GM12878 (cell line): ENCODE measurements at places on chromosomes 12 and 14.

GRCh38 chr14:104585966-104586697, 6.6 kb downstream of the C14orf180 start:
- no peak for DNase-seq

DNA sequence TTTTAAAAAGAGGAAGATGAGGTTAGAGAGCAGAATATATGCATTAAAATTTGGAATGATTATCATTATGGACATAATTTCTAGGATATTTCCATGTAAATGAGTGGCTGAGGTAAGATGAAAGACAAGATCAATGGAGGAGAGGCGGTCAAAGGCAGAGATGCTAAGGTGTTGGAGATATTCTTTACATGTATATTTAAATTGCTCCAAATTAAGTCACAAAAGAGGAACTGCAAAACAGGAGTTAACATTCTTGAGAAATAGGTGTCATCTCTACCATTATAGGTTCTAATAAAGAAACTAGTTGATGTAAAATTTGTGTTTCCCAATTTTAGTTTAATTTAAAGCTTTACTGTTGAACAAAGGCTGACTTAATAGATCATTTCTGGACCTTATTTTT, 268.5 kb upstream of the PPFIA2 start:
- DNase-seq: no peak

DNA sequence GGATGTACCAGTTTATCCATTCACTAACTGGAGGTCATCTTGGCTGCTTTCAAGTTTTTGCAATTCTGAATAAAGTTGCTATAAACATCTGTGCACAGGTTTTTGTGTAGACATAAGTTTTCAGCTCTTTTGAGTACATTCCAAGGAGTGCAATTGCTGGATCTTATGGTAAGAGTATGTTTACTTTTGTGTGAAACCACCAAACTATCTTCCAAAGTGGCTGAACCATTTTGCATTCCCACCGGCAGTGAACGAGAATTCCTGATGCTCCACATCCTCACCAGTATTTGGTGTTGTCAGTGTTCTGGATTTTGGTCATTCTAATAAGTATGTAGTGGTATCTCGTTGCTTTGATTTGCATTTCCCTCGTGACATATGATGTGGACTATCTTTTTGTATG, 150.5 kb upstream of the BCL2L14 start:
- no peak for DNase-seq

GRCh38 chr12:8958066-8958465, 8.6 kb upstream of the M6PR start:
- no peak for DNase-seq

- no peak for DNase-seq
Observed at GRCh38 chr14:51960866-51961265, 28.5 kb upstream of the RTRAF start.

- no peak for DNase-seq
Observed at GRCh38 chr14:67820428-67820971, 921 bp downstream of the RAD51B start.

GRCh38 chr12:4881266-4882064, 28.2 kb upstream of the KCNA1 start:
- no peak for DNase-seq

GRCh38 chr12:54368025-54368708, 3.9 kb upstream of the GPR84 start:
- DNase-seq: no peak

GRCh38 chr12:123227581-123228258, 5.2 kb downstream of the MPHOSPH9 start:
- no peak for DNase-seq

DNA sequence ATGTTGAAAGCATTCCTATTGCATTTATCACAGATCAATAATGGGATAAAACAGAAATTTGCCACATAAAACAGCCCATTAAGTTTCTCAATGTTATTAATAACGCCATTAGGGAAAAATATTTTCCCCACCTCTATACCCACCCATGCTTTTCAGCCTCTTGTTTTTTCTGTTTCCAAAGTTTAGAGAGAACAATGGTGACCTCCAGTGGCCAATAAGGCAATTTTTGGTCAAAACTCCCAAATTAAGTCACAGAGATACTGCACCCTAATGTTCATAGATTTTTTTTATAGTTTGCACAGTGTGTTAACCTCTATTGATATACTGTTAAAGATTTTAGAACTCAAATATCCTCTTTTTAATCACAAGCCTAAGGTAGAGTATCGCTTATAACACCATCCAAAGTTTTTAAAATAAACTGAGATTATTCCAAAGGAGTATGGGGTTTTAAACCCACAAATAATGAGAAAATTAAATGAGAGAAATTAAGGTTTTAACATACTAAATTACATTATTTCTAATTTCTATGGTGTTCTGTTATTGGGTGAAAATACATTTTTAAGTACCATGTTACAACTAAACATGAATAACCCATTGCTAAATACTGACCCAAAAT, 184.7 kb upstream of the DCN start:
- DNase-seq: no peak

- no peak for DNase-seq
Observed at GRCh38 chr12:109578330-109578927, 4.8 kb downstream of the MVK start.

DNA sequence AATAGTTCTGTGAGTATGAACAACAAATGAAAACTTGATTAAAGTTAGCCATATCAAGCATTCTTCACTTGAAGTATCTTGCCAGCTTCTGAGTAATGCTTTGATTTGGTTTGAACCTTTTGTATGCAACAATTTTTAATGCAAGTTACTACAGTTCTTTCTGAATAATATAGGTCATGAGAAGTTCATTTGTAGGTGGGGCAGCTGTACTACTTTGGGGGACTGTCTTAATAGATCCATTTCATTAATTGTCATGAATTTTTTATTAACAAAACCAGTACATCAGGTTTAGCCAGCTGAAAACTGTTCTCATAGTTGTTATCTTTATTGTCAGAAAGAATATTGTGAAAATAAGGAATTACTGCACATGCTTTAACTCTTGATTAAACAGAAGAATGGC, 142.7 kb downstream of the FOXA1 start:
- no peak for DNase-seq
